M059J (cell line): ENCODE measurements at places on chromosomes 12 and 14. TPM values are rescaled to one million over a fixed set of nuclear protein-coding genes. Genes with fewer than 3 reads are reported as not detected.

RNASE3 gene
- total RNA-seq, result not detected in 2 replicates

- DNase-seq, result no peak
Observed at GRCh38 chr12:106197906-106198623, 49.8 kb downstream of the CKAP4 start.

DNA sequence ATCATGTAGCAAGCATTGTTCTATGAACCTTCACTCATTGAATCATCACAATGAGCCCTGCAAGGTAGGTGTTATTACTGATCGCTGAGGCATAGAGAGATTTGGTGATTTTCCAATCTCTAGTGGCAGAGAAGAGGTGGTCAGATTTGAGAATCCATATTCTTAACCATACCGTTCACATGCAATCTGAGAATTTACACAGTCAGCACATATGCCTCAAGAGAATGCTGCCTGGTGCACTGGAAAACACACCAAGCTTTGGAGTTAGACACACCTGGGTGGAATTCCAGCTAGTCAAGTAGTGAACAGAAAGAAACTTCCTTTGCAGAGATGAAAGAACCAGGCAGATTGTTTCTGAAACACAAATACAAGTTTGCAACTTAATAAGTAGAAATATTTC, 94.1 kb downstream of the LGR5 start:
- no peak for DNase-seq

DNA sequence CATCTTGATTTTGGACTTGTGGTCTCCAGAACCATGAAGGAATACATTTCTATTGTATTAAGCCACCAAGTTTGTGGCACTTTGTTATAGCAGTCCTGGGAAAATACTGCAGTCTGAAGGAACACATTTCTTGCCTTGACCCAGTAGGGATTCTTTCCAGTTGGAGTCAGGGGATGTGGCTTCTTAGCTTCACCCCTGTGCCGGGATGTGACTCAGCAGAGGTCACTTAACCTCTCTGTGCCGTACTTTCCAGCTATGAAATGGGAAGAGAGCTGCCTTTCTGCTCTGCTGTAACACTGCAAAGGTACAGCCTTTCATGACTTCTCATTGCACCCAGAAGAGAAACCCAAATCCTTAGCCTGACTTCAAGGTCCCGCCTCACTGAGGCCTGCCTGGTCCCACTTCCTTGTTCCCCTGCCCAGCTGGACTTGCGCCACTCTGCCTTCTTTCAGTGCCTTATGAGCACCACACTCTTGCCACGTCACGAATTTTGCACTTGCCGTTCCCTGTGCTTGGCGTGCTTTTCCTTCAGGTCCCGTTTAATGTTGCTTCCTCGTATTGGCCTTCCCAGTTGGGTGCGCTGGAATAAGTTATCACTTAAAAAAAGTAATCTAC, 24.2 kb downstream of the CHST11 start:
- DNase-seq, result peak; percentile 85

DNA sequence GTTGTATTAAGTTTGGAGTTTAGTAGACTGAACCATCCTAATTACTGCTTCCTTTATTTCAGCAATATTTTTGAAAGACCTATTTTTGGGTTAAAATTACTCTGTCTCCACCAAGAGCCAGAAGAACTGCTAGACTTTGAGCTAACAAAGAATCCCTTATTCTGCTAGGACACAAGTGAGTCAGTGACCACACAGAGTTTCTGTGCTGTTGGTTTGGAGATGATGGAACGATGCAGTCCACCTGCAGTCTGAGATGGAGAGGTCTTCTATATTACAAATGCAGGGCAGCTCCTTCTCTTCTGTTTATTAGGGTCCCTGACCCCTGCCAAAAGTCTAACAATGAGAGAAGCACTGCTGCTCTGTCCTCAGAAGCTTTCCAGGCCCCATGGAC, 6.7 kb upstream of the STXBP6 start:
- DNase-seq, result no peak
